HFFc6 (cell line): ENCODE measurements at places on chromosomes 11 and 22.

- H3K27me3 ChIP-seq = no peaks in the 10 kb centered on the region
- peaks cover 18% of the 10 kb centered on the region for H3K4me1 ChIP-seq
- H3K36me3 ChIP-seq = peaks cover 5% of the 10 kb centered on the region
- no peak for DNase-seq
- no peak overlapping the region for H3K4me3 ChIP-seq
These were observed 3.2 kb upstream of the SART1 start for GRCh38 chr11:65958291-65958690.

DNA sequence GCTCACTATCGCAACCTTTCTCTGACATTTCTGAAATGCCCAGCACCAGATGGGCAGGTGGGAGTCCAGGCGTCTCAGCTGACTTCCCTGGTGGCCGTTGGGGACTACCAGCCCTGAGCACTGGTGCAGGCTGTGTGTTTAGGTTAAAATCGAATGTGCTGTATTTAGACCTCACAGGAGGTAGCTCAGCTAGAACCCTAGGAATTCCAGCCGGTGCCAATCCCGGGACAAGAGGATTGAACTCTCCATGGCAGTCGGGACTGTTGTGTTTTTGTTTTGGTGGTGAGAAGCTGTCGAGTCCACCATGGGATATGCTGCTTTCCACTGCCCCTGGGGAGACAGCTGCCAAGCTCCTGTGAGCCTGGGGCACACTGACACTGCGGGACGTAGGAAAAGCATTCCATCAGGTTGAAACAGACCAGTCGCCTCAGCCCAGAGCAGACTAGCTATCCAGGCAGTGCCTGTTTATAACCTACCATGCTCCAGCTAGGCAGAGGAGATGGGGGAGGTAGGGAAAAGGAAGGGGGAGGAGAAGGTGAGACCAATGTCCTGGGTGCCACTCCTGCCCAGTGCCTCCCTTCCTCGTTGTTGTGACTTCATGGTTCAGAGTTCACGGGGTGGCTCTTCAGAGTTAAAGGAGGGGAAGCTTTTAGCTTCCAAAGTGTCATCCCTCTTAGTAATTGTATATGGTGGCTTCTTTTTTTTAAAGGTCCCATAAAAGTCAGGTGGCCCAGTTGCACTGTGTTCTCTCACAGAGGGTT is 53.0 kb downstream of the MICAL2 start:
- peaks cover 3% of the 10 kb centered on the region for H3K27me3 ChIP-seq
- peaks cover 63% of the 10 kb centered on the region for H3K36me3 ChIP-seq
- H3K4me3 ChIP-seq = peak overlapping the region; percentile 77
- H3K27ac ChIP-seq = peak overlapping the region; percentile 99
- DNase-seq = peak; percentile 96
- H3K4me1 ChIP-seq = peaks cover 95% of the 10 kb centered on the region

DNA sequence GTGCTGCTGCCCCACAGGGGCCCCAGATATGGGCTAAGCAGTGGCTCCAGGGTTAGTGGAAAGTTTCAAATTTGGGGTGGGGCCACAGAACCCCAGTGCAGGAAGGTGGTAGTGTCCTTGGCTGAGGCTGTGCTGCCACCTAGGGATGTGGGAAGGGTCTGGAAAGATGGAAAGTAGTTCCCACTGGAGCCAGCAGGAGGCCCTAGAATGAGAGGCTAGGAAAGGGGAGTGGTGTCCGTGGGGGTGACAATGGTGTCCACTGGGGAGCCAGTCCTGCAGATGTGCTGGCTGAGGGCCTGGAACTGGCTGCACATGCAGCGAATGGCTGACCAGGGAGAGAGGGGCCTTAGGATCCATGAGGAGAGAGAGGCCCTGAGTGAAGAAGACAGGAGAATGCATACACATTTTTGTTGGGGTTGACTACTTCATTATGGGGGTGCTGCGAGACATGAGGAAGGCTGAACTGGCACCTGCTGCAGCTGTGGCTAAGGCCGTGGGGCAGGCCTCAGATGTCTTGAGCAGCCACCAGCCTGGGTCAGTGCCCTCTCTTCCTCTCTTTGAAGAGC is 21.1 kb downstream of the RFPL3 start:
- H3K4me1 ChIP-seq = no peaks in the 10 kb centered on the region; the same call in 1 of the 2 replicates
- DNase-seq = peak; percentile 39
- peaks cover 4% of the 10 kb centered on the region; the same call in 1 of the 2 replicates for H3K27me3 ChIP-seq
- no peaks in the 10 kb centered on the region for H3K36me3 ChIP-seq

- peak overlapping the region; percentile 90 for H3K4me3 ChIP-seq
- H3K36me3 ChIP-seq = no peaks in the 10 kb centered on the region
- H3K27ac ChIP-seq = peak overlapping the region; percentile 73
- peaks cover 6% of the 10 kb centered on the region for H3K27me3 ChIP-seq
These were observed 772 bp downstream of the SBF1 start for GRCh38 chr22:50473855-50474671.
